ENCODE measurements at places on chromosomes 12 and 14.

DNA sequence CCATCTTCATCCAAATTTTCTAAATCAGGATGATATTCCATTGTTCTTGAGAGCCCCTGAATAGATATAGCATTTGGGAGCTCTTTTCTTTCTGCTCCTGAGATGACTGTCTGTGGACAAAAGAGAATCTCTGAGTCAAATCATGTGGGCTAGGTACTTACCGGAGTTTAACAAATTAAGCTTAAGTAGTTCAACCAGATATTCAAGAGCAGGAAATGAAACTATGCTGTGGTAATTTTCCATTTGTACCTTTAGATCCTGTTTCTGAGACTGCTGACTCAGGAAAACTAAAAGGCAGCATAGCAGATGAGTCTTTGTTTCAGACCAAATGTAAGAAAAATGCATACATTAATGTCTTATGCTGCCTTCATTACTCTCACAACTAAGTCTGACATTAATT is at the start of gene CLEC7A:
TSS of gene CLEC7A (minus strand) at position 158 of the 400 bp plus-strand sequence. CDS start at position 41, 117 bp downstream.
- DNase-seq = no peak

- no peak for DNase-seq
Observed at GRCh38 chr12:128507470-128507869, 240.5 kb downstream of the TMEM132C start.

- peak; percentile 66 for DNase-seq
Observed at GRCh38 chr12:109518820-109519665, 41.6 kb downstream of the UBE3B start.

DNA sequence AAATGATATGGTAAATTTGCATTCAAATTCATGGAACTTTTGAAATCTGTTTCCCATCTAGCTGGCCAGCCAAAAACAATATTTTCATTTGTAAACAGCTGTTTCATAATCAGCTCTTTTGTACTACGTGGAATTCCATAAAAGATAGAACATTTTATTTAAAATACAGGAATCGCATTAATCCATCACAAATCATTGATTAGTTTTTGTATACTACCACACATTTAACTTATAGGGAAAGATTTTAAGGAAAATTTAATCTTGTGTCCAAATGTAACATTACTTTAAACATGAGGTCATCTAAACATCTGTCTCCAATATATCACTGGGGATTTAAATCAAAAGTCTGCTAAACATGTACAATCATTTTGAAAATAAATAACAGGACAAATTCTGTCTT is 33.5 kb downstream of the SLC25A21 start:
- DNase-seq = no peak

GRCh38 chr12:78703820-78704525 is 160.6 kb upstream of the SYT1 start:
- peak; percentile 68 for DNase-seq

Data from skeletal muscle cell (primary cell).